Activated CD4-positive, CD25-positive, alpha-beta regulatory T cell treated with anti-CD3 and anti-CD28 coated beads, Interleukin-2, amount 50 U/mL, for 16 hours (primary cell): ENCODE measurements at places on chromosomes 11 and 22.

DNA sequence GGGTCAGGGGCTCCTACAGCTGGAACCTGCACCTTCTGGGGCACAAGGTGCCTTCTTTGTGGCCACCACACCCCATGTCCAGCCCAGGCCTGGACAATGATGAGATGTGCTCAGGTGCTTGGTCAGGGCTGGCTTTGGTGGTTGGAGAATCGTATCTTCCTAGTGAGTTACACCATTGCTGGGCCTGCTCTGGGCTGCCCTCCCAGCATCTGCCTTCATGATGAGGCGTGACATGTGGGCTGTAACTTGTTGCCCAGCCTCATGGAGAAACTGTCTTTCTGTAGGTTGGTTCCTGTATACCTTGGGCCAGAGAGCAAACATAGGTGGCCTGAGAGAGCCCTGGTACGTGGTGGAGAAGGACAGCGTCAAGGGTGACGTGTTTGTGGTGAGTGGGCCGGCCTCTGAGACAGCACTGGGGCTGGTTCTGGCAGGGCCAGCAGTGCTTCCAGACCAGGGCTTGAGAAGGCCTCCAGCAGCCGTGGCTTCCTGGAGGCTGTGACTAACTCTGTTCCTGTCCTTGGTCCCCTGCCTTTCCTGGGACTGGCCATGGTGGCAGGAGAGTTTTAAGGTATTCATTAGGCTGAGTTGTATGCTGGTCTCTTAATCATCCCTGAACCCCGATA, 18.1 kb downstream of the TRMU start:
- DNase-seq: no peak

DNA sequence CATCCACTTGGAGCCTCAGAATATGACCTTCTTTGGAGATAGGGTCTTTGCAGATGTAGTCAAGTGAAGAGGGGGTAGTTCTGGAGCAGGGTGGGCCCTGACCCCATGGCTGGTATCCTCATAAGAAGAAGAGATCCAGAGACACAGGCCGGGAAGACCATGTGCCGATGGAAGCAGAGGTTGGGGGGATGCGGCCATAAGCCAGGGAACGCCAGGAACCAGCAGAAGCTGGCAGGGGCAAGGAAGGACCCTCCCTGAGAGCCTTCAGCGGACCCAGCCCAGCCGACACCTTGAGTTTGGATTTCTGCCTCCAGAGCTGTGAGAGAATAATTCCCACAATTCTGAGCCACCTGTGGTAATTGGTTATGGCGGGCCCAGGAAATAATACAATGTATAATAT, 26.1 kb upstream of the SMIM38 start:
- DNase-seq: no peak

DNA sequence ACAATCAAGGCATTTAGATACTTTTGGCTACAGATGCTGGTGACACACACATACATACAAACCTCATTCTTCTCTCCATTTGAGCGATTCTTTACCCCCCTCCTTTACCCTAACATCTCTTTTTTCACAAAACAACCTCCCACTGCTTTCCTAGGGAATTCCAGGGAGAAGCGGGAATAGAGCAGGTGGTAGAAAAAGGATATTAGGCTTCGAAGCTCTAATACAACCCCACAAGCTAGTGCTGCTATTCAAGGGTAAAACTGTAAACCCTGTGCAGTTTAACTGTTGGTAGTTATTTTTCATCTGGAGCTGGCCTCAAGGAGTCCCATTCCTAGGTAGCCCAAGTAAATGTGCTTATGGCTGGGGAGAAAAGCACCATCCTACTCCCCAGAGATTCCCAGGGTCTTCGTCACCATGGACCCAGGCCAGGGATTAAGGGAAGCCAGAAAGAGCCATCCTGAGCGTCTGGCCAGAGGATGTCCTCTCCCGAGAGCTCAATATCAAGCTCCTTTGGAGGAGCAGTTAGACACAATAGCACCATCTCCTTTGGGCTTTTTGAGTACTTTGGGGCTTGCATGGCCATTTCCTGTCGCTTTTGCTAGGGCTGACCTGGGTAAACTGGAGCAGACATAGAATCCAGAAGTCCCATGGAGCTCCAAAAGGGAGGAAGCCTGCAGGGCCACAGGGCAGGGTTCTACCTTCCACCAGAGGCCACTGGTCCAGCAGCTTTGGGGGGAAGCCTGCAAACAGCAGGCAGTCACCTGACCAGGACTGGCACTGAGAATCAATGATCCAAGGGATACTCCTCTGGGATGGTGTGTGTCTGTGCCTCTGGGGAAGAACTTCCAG, 3.1 kb downstream of the MAML2 start:
- DNase-seq: no peak

GRCh38 chr22:40324468-40325305, 21.6 kb upstream of the ADSL start:
- DNase-seq: no peak

DNA sequence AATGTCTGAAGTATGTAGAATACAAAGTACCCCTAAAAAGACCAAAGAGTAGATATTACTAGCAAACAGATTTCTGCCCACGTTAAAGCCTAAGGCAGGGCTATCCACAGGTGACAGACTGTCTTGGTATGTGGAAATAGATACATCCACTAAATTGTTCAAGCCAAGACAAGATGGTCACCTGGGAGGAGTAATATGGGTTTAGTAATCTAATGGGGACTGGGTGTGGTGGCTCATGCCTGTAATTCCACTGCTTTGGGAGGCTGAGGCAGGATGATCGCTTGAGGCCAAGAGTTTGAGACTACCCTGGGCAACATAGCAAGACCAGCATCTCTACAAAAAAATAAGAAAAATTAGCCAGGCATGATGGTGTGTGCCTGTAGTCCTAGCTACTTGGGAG, 7.5 kb downstream of the SGSM3 start:
- DNase-seq: no peak

- DNase-seq: no peak
Observed at GRCh38 chr11:118245936-118246562, 6.1 kb downstream of the MPZL3 start.

GRCh38 chr22:23251445-23252093, 71.3 kb downstream of the BCR start:
- no peak for DNase-seq

GRCh38 chr22:37335806-37336199, 53.5 kb downstream of the CYTH4 start:
- DNase-seq: no peak
